ENCODE measurements at places on chromosomes 13 and 19.

GRCh38 chr19:17963936-17964691 is 2.8 kb upstream of the KCNN1 start:
- no peak for DNase-seq

- DNase-seq: no peak
Measured at GRCh38 chr13:46313432-46314257, 73.4 kb downstream of the RUBCNL start.

DNA sequence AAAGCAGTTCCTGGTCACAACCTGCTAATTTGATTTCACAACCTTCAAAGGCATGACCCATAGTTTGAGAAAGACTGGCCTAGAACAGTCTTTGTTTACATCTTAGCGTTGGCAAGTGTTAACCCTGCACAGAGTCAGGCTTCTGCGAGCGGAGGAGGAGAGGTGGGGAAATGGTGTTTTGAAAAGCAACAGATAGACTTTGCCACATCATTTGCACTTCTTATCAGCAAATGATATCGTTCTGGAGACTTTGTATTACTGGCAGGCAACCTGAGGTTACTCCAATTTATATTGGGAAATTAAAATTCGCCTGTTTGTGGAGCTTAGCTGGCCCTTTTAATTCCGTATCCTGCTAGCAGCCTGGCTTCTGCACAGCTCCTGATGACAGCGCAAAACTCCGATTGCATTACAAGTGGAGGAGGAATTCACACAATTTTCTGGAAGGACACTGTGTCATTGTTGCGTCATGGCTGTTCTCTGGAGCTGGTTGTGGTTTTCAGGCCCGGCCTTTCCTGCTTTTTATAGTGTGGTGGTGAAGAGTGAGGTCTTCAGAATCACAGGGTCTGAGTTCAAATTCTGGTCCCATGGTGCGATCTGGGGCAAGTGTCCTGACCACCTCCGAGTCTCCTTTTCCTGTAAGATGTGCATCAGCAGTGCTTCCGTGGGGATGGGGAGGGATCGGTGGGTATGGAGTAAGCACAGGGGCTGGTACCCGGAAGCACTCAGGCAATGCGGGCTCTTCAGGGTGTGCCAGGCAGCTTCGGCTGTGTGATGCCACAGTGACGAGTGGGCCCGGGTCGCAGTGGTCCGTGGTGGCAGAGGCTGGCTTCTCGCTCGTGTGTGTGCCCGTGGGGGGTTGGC is 49.1 kb upstream of the EHD2 start:
- peak; percentile 99 for DNase-seq

- DNase-seq: peak; percentile 70
Measured at GRCh38 chr13:45299194-45299593, 41.8 kb downstream of the TPT1 start.

DNA sequence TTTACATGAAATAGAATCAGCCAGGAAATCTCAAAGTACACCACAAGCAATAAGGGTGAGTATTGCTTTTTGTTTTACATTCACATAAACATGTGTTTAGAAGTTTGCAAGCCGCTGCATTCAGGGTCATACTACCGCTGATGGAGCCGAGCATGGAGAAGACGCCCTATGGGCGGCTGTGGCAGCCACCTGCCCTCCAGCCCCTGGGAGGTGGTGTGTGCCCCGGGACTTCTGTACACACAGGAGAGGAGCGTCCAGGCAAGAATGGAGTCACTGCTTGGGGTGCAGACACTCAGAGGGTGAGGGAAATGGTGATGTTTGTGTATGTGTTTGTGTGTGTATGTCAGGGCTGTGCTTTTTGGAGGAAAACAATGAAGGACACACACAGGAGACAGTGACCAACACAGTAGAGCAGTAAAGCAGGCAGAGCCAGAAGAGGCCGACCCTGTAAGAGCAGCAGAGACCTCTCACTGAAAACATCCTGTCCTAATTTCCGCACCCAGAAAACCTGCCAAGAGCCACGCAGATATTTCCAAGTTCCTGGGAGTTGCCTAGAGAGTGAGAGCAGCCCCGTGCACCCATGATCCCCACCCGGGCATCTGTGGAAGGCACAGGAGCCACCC is 108.1 kb upstream of the GJB6 start:
- DNase-seq: peak; percentile 10

- DNase-seq: peak; percentile 29
Measured at GRCh38 chr13:32594157-32594738, 8.0 kb downstream of the PDS5B start.

DNA sequence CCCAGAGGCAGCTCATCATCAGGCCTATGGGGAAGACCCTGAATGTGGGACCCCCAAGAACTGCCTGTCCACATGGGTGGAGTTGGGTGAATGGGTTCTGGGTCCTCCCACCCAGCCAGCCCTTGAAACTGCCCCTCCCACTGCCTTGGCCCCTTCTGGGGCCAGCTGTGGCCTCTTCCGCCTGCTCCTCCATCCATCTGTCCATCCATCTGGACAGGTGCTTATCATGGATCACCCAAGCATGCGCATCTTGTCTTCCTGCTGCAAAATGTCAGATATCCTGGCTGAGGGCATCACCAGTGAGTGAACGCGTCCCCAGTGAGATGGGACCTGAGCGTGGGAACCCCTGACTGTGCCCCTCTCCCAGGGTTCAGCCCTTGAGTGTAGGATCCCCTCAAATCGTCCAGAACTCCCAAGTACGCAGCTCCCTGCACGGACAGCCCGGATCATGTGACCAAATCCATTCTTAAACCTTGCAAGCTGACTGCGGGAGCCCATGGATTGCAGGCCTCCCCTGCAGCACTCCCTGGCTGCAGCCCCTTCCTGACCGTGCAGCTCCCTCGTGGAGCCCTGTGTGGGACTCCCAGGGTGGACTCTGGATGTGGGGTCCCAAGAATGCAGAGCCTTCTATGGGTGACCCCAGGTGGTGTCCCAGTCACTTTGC is 2.0 kb downstream of the STXBP2 start:
- no peak for DNase-seq

- no peak for DNase-seq
Measured at GRCh38 chr13:33179463-33179862, 106.1 kb downstream of the STARD13 start.

DNA sequence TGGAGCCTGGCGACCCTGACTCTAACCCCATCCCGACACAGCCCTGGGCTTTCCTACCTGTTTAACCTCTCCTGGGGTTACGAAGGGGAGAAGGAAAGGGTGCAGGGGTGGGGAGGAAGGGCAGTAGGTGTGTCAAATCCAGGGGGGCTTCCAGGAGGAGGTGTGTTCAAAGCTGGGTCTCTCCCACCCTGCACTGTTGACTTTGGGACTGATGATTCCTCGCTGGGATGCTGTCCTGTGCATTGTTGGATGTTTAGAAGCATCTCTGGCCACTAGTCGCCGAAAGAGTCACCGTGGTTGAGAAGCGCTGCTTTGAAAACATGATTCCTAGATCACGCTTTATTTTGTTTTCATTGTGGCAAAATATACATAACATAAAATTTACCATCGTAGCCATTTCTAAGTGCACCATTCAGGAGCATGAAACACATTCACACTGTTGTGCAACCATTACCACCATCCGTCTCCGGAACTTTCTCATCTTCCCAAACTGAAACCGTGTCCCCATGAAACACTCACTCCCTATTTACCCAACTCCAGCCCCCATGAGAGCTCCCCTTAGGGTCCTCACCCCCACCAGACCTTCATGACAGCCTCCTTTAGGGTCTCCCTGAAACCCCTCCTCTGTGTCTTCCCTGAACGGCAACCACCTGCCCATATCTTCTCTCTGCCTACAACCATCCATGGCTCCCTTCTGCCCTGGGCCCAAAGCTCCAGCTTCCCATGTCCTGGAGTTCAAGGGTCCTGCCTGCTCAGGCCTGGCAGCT is 4.4 kb upstream of the FCER2 start:
- no peak for DNase-seq

DNA sequence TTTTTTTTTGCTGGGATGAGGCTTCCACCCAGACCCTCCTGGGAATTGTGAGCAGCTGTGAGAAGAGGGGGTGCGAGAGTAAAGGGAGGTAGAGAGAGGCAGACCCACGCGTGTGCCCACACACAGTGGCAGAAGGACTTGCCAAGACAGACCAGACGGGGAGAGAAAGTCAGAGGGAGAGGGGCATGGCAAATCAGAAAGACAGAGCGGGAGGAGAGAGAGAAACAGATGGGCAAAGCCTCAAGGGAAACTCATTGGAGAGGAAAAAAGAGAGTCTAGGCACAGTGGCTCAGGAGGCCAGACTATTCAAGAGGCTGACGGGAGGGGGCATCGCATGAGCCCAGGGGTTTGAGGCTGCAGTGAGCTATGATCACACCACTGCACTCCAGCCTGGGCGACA is 17.0 kb downstream of the CATSPERG start:
- DNase-seq: no peak

DNA sequence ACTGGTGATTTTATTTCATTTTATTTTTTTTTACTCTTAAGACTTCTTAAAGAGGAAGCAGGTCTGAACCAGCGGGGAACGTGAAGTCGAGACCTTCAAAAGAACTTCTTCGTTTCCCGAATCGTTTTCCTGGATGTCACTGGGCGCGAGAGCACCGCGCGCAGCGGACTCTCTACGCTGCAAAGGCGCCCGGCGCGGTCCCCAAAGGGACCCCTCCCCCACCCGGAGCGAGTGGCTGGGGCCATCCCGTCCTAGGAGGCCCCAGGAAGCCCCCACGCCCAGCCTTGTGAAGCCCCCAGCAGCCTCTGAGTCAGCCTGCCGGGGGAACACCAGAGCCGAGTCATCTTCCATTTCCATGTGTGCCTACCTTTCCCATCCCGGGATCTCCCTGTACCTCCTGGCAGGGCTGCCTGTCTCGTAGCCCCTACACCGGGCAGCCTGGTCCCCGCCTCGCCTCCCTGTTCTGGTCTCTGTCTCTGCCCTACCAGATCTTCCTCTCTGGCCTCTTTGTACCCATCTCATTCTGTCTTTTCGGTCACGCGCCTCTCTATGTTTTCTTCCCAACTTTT is 608 bp downstream of the CD70 start:
- DNase-seq: no peak

DNA sequence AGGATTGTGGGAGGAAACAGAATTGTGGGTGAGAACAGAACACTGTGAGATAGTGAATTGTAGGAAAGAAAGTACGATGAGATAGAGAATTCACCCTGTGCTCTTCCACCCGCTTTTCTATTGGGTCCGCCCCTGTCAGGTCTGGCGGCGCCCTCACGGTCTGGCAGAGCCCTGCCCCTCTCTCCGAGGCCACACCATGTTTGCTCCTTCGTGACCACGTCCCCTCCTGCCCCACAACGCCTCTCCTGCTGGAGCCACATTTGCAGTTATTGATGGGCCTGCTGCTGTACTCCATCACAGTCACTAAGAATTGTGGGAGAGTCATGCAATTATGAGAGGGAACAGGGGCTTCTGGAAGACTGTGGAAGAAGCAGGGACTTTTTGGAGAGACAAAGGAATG is 473.1 kb downstream of the KLF12 start:
- DNase-seq: no peak

GRCh38 chr13:113796964-113797676 is 38.1 kb downstream of the TMEM255B start:
- no peak for DNase-seq

DNA sequence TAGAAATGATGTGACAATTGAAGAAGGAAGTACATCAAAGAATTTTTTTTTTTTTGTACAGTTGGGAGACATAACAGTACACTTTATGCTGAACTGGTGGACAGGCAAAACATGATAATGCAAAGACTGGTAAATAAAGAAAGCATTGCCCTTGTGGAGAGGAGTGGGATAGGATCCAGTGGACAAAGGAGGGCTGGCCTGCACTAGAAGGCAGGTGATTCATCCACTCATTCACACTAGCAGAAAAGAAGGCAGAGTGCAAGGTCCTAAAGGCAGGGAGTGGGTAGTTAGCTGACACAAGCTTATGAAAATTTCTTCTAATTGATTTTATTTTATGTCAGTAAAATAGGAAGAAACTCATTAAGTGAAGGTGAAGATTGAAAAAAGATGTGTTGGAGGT is 17.6 kb upstream of the NALCN start:
- DNase-seq: no peak

- DNase-seq: no peak
Measured at GRCh38 chr19:56740501-56740900, 68.9 kb upstream of the ZNF835 start.

- DNase-seq: no peak
Measured at GRCh38 chr13:68748038-68748437, 1359.6 kb upstream of the ATXN8OS start.

GRCh38 chr13:99355267-99356011 is 48.2 kb upstream of the GPR183 start:
- DNase-seq: no peak

DNA sequence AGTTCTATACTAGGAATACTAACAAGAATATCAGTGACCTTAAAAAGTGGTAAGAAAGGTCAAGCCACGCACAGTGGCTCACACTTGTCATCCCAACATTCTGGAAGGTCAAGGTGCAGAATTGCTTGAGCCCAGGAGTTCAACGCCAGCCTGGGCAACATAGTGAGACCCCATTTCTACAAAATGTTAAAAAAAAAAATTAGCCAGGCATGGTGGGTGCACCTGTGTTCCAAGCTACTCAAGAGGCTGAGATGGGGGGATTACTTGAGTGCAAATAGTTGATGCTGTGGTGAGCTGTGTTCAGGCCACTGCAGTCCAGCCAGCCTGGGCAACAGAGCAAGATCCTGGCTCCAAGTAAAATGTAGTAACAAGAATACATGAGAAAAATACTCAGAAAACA is 61.8 kb downstream of the PCDH9 start:
- no peak for DNase-seq

DNA sequence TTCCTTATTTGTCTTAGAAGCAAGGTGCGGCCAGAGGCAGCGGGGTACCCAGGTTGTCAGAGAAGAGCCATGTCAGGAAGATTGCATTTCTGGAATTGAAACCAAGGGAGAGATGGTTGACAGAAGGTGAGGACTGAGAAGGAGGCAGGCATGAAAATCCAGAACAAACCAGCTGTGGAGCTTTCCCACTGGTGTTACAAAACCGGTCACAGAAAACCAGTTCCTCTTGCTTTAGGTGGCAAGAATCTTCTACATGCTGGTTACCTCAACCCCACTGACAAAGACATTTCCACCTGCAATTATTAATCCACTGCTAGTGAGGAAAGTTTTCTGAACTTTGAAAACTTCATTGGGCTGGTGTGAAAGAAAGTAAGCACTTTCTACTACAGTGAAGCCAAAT is 64.0 kb upstream of the MED4 start:
- DNase-seq: no peak

DNA sequence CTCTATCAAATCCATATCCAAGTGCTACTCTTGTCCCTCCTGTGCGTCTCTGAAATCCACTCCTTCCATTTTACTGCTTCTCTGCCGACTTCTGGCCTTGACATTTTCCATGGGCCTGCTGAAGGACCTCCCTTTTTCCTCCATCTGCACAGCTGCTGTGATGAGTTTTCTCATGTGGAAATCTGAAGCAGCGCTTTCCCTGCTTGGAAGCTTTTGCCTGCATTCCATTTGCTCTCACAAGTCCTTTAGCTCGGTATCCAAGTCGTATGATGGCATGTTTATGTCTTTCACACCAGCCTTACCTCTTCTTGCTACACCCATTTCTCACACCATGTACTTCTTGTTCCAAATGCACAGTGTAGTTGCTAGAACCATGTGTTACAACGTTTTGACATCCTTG is 328.2 kb downstream of the GPC5 start:
- DNase-seq: no peak

- no peak for DNase-seq
Measured at GRCh38 chr19:8566855-8567254, 10.4 kb downstream of the MYO1F start.

GRCh38 chr13:72258340-72258981 is 391.5 kb upstream of the DACH1 start:
- DNase-seq: no peak

GRCh38 chr13:51601601-51602565 is 17.6 kb downstream of the WDFY2 start:
- no peak for DNase-seq

GRCh38 chr13:50152224-50152623 is 137.0 kb downstream of the KCNRG start:
- no peak for DNase-seq

GRCh38 chr19:13003081-13003480 is 7.8 kb downstream of the NFIX start:
- no peak for DNase-seq

Data from cardiac fibroblast (primary cell).